ENCODE measurements at places on chromosomes 7 and 10. TPM values are rescaled to one million over a fixed set of nuclear protein-coding genes. Genes with fewer than 3 reads are reported as not detected.

- DNase-seq = no peak
Measured at GRCh38 chr7:3067193-3067592, 23.5 kb upstream of the CARD11 start.

DNA sequence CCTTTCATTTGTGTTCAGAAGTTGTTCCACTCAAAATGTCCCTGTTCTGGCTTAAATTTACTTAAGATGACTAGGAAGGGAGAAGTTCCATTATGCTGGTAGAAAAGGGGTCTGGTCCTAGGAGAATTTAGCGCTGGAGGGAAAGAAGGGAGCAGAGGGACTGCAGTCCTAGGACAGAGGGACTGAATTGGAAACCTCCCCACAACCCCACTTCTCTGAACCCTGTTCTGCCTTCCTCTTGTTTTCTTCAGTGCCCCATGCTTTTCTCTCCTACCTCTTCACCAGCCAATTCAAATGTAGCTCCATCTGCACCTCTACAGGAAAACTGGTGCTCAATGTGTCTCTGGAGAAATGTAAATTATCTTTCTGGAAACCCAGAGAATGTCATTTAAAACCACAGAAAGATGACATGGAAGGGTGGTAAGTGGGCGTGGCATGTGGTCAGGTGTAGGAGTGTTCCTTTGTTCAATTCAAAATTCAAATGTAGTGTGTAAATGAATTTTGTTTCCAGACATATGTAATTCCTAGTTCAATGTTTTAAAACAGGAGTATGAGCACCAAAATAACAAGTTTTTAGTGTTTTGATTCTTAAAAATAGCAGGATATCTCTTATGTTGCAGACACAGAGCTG lies 24.0 kb upstream of the RHOBTB1 start:
- no peak for DNase-seq

GRCh38 chr7:6365451-6365850 lies 82.3 kb downstream of the DAGLB start:
- DNase-seq = no peak

- DNase-seq = no peak
Measured at GRCh38 chr7:47500103-47500563, 81.8 kb downstream of the TNS3 start.

DNA sequence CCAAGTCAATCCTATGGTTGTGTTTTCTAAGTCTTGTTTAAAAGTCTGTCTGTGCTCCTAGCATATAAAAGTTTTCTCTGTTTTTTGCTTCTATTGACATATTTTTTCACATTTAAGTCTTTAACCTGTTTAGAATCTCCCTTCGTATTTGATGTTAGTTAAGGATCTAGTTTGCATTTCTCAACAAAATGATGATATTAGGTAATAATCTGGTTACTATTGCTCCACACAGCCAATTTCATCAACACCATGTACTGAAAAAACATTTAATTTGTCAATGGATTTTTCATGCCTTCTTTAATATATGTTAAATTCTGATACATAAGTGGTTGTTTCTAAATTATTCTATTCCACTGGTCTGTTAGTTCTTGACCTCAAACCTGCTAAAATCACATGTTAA lies 17.5 kb upstream of the TSGA13 start:
- no peak for DNase-seq

DNA sequence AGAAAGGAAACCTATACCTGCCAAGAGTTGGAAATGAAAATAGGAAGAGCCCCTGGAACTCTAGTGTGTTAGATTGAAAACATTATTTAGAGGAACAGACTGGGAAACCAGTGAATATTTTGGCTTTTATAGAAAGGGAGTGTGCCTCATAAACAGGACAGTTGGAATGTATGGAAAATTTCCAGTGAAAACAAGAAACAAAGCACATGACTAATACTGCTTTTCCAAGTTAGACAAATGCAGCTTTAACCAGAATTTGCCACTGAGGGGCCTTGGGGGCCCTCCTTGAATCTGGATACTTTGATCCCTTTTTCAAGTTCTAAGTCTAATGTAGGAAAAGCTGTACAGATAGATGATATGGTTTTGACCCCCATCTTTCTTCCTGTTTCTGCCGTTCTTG lies 21.2 kb downstream of the ITGB8 start:
- DNase-seq = no peak

GRCh38 chr7:42170724-42171123 lies 66.3 kb downstream of the GLI3 start:
- DNase-seq = no peak

DNA sequence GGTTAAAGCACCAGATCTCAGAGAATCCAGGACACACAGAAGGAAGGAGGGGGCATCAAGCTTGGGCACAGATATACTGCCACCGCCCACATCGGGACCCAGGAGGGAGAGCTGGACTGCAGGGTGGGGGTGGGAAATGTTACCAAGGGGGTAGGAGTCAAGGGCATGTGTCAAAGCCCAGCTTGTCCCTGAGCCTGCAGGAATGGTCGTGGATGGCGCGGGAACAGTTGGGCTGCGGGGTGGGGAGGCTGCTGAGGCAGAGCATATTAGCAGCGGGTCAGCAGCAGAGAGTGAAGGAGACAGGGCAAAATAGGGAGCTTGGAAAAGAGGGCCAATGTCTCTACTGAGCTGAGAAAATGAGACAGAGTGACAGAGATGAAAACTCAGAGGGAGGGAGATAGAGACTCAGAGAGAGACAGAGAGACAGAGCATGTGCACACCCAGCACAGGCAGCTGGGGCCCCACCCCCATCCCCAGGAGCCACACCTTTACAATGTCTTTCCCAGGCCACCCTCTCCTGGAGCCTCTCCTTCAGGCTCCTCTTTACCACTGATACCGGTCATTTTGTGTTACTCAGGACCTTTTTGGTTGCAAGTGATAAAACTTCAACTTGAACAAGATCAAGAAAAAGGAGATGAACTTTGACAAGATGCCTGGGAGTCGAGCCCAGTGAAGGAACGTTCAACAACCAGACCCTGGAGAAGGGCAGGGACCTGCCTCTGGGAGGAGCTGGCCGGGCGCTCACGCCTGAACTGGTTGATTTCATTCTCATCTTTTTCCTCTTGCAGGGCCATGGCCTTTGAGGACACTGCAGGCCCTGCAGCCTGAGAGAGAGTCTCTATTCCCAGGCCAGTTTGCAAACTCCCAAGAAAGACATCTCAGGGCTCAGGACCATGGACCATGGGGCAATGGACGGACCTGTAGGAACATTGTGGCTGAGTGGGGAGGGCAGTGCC lies 50.0 kb downstream of the AOC1 start:
- no peak for DNase-seq

- DNase-seq = no peak
Measured at GRCh38 chr10:101358706-101359300, 4.8 kb downstream of the BTRC start.

DNA sequence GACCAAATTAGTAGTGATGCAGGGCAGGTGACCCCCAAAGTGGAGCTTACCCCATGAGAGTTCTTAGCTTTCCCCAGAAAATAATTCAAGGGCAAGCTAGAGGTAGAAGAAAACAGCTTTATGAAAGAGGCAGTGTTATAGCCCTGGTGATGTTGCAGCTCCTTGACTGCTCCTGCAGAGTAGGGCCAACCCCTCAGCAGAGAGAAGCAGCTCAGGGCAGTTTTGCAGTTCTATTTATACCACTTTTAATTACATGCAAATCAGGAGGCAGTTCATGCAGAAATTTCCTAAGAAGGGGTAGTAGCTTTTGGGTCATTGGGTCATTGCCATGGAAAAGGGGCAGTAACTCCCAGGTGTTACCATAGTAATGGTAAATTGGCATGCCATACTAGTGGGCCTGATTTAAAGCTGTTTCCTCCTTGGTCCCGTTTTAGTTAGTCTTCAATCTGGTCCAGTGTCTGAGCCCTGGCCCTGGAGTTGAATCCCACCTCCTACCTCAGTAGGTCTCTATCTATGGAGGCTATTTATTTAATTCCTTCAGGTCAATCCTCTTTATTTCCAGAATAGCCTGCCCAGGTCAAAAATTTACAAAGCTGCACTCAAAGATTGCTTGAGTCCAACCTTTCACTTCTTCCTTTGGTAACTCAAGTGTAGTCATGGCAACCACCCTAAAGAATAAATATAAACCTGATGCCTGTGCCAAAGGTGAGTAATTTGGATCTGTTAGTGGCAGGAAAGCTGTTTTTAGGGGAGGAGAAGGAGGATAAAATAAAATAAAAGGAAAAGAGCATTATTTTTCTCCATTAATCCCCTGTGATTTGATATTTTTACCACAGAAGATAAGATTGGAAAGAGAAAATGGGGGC lies 29.5 kb downstream of the PLXDC2 start:
- DNase-seq = no peak

DNA sequence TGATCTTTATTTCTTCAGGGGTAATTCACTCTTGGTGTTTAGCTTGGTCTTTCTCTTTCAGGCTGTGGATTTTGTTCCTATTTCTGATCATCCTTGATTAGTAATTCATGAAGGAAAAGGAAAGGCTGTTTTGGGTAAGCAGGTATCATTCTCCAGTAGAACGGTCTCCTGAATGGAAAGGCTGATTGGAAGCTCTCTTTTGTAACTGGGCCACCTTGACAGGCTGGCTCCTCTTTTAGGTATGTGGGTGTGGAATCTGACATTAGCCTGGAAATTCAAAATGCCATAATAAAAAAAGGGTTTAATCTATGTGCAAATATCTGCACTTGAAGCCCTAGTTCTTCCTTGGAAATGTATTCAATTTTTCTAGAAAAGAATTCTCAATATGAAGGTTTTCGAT lies 18.9 kb downstream of the TAS2R39 start:
- no peak for DNase-seq

DNA sequence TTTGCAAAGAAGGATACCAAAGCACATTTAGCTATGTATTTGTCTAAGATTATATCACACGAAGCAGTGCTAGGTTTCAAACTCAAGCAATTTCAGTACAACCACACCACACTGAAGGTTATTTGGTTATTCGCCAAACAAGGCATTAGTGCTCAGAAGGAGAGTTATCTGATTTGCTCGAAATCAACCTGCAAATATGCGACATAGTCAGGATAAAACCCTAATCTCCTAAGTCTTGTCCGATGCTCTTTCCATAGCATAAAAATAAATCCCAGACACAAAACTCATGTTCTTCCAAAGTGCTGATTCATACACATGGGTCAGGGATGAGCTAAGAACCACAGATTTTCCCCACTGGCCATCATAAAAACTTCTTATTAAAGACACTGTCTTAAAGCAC lies 1288.0 kb upstream of the SORCS1 start:
- DNase-seq = no peak

DNA sequence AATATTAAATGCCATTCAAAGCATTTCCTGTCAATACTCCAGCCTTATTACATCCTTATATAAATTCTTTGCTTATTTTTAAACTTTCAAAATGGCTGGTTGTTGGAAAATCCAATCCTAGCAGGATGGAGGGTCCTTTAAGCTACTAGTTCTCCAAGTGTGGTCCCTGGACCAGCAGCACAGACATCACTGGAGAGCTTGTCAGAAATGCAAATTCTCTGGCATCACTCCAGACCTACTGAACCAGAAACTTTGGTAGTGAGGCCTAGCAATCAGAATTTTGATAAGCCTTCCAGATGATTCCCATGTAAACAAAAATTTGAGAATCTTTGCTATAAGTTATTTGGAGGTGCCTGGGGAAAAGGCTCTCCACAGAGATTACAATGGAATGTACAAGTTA lies 43.8 kb downstream of the CALCR start:
- no peak for DNase-seq

DNA sequence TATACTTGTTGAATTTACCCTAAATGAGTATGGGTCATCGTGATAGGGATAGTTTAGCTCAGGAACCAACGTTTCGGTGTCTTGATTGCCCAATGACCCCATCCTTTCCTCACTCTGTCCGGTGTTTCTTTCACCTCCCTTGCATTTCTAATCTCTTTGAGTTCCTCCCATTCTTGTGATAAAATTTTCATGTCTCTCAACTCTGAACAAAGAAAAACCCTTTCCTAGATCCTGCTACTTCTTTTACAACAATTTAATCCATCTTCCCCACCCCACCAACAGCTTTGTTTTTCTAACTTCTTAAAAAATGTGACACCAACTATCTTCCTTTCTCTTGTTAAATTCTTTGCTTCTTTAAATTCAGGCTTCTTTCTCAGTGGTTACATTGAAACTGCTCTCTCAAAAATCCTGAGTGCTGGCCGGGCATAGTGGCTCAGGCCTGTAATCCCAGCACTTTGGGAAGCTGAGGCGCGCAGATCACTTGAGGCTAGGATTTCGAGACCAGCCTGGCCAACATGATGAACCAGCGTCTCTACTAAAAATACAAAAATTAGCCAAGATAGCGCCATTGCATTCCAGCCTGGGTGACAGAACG lies 130.3 kb upstream of the MINDY3 start:
- no peak for DNase-seq

GRCh38 chr7:77734659-77735421 lies 38.6 kb downstream of the RSBN1L start:
- DNase-seq = no peak

- no peak for DNase-seq
Measured at GRCh38 chr10:94617389-94617944, 66.1 kb upstream of the CYP2C18 start.

The LGI1 gene
- total RNA-seq = 0.19 TPM

The SUGCT gene
- 2.5 TPM for total RNA-seq

The RAMP3 gene
- total RNA-seq = 24.6 TPM

The FBXO24 gene
- not detected for total RNA-seq

The TRRAP gene
- total RNA-seq = 35.8 TPM

The ELOVL3 gene
- 4.6 TPM for total RNA-seq

The CDCA7L gene
- total RNA-seq = 8.2 TPM

The CALCR gene
- total RNA-seq = not detected

The GPC2 gene
- total RNA-seq = 0.48 TPM

The TMEM213 gene
- not detected for total RNA-seq

The ACTR3C gene
- 4.3 TPM for total RNA-seq

The LRIT1 gene
- not detected for total RNA-seq

The TAS2R4 gene
- total RNA-seq = 2.4 TPM

The GJD4 gene
- total RNA-seq = not detected
